ENCODE measurements at places on chromosomes 5 and 9. TPM values are rescaled to one million over a fixed set of nuclear protein-coding genes. Genes with fewer than 3 reads are reported as not detected.

GRCh38 chr9:98698856-98699255 lies 9.9 kb downstream of the GABBR2 start:
- no peak for DNase-seq

DNA sequence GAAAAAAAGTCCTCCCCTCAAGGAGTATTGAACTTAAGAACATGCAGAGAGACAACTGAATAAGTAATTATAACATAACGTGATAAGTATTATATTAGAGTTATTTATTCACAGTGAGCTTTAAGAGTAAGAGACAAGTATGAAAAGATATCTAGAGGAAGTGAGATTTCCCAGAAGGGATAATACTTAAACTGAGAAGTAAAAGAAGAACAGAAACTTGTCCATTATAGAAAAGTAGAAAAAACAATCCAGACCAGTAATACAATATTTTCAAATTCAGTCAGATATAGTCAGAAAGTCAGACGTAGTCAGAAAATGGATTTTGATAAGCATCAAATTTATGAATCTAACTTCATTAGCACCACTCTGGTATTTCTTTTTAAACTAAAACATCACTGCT lies 613.0 kb upstream of the CCNG1 start:
- no peak for DNase-seq

DNA sequence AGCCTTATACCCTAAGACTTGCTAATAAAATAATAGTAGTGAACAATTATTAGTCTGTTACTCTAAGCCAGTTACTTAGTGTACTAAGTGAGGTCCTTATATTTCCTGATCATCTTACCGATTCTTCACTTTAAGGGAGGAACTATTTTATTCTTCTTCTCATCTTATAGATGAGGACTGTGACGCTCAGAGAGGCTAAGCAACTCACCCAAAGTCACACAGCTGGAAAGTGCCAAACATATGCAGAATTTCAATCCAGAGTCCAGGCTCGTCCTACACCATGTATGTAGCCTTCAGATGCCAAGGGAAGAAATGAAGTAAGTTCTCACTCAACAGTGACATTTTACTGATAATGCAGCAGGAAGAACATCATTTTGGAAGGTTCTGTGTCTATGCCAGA lies 34.4 kb upstream of the ARAP3 start:
- no peak for DNase-seq

DNA sequence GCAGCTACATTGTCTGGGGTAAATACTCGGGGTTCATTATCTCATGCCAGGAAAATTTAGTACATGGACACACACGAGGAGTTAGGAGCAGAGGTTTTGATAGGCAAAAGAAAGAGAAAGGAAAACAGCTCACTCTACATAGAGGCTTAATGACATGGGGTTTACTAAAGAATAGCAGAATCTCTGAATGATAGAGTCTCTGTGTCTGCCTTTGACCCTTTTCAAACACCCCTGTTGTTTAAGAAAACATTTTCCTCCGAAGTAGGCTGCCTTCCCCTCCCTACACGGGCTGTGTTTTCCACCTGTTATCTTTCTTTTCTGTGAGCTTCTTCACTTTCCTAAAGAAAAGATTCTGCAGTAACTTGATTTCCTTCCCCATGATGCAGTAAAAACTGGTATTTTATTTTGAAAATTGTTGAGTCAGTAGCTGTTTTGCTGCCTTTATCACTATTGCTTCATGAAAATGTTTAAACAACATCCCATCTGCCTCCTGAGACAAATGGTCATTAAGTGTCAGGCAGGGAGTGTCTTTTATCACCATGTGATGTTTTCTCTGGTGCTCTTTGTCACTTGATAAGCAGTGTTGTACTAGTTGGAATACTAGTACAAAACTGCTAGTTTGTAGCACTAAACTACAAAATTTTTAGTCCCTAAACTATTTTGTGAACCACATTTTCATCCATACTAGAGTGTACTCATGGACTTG lies 76.6 kb downstream of the PPIC start:
- DNase-seq: no peak

GRCh38 chr5:19987612-19988361 lies at the start of gene CDH18:
CDH18 (minus strand) TSS chr5:19988200; CDS start chr5:19838986, 149,214 bp downstream.
- DNase-seq: no peak

DNA sequence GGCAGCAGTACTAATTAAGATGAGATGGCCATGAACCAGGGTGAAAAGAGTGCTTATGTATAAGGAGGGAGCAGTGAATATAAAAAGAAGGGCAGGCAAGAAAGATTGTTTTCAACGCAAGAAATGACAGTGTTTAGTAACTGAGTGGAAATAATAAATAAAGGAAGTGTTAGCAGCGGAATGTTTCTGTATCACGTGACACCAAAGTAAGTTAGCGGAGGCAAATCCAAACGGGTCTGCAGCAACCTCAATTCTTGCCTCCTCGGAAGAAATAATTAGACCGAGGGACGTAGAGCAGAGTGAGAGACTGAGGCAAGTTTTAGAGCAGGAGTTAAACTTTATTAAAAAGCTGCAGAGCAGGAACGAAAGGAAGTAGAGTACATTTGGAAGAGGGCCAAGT lies 15.4 kb upstream of the GAS1 start:
- no peak for DNase-seq

GRCh38 chr9:96249746-96250145 lies 52.2 kb downstream of the HSD17B3 start:
- DNase-seq: no peak

GRCh38 chr9:87286506-87286905 lies 211.2 kb upstream of the DAPK1 start:
- no peak for DNase-seq

IARS1 gene
- polyA plus RNA-seq: 46.9 TPM

TAF1L gene
- polyA plus RNA-seq: not detected

GABRB2 gene
- polyA plus RNA-seq: not detected

Measured in naive B cell (primary cell).